Pancreas (tissue), 10 donors: ENCODE measurements at places on chromosomes 16 and 17.

GRCh38 chr17:57125866-57126265 is 40.8 kb downstream of the AKAP1 start:
- DNase-seq: no peak

DNA sequence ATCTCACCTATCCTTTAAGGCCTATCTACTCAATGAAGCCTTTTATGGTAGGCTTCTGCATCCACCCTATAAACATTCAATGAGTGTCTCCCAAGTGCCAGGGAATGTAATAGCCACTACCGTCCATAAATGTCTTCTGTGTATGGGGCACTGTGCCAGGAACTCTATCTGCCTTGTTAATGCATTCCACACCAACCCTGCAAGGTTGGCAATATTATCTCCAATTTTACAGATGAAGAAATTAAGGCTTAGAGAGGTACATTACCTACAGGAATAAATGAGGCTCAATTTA is 20.0 kb downstream of the MAP3K14 start:
- no peak for DNase-seq

GRCh38 chr16:20878682-20879147 is 21.4 kb downstream of the DCUN1D3 start:
- DNase-seq: no peak

DNA sequence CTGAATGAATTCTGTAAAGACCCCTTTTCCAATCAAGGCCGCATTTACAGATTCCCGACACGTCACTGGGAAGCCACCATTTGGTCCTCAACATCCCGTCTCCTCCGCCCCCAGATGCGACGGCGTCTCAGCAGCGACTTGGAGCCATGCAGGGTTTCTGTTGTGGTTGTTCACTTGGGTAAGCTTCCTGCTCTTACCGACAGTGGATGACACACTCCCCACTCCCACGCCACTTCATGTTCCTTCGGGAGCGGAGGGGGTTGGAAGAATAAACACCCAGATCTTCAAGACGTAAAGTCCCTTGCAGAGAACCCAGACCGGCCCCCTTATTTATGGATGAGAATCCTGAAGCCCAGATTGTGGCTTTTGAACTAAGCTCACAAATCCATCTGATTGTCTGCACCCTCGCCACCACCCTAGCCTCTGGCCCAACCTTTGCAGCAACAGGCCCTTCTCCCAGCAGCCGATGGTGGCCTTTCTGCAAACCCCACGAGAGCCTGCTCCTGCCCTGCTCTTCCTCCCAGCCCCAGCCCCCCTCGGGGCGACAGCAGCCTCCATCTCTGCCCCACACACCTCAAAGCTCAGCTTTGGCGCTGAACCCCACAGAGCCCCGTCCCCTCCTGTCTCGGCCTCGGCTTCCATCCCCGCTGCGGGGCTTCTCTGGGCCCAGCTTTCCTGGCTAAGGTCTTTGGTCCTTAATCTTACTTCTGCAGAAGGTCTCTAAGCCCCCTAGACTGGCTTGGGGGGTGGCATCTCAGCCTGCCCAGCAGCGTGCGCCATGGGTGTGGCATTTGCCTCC is 19.0 kb upstream of the OSGIN1 start:
- no peak for DNase-seq

GRCh38 chr16:31701734-31702133 is 171.9 kb upstream of the ZNF267 start:
- no peak for DNase-seq

- DNase-seq: no peak
These were observed 41.5 kb downstream of the PLD6 start for GRCh38 chr17:17164676-17165075.

DNA sequence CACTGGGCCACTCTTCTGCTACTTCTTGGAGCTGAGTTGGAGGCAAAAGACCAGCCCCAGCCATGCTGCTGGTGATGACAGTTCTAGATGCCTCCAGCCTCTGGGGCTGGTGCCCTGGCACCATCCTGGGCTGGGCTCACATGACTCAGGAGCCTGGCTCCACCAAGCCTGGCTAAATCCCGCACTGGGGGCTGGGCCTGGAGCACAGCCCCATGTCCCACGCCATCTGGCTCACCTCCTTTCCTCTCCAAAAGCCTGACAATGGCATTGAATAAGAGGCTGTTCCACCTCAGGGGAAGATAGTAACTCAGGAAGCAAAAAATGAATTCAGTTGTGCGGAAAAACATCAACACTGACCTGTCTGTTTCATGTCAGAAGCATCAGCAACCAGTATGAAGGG is 45.1 kb upstream of the MTSS2 start:
- no peak for DNase-seq

DNA sequence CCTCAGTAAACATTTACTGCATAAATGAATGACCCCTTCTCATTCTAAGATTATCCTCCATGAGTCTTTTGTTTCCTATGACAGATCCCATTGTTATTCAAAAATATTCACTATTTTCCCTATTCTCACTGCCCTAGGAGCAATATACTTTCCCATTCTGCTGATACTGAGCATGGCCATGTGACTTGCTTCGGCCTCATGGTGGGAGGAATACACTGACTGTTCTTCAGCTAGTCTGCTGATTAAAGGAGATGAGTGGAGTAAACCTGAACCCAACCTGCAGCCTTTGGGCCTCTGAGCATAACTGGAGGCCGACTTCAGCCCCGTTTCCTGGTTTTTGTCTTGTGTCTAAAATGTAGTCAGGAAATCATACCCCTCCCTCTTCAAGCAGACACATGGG is 531.8 kb upstream of the SALL1 start:
- DNase-seq: no peak

DNA sequence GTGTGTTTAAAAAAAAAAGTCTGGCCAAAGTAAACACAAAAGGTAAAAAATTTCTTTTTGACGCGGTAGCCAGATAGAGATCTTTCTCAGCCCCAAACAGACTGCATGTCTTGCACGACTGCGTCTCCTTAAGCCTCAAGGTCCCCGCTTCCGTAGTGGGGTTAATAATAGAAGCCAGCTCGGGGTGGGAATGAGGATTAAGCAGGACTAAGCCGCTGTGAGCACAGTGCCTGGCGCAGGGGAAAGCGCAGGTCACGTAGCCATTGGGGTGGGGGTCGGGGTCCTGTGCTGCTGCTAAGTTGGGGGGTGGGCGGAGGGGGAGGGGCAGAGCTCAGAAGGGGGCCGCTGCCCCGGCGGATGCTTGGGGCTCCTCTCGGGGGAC is 521 bp downstream of the GGA2 start:
- DNase-seq: no peak

GRCh38 chr16:88856122-88856827 is 472 bp downstream of the GALNS start:
- peak; percentile 50 for DNase-seq

GRCh38 chr16:67961551-67961957 is 6.9 kb downstream of the SLC12A4 start:
- DNase-seq: peak; percentile 97
